ENCODE measurements at places on chromosomes 12 and 14.

- DNase-seq = no peak
These were observed 1.3 kb upstream of the TAS2R14 start for GRCh38 chr12:10940389-10940788.

DNA sequence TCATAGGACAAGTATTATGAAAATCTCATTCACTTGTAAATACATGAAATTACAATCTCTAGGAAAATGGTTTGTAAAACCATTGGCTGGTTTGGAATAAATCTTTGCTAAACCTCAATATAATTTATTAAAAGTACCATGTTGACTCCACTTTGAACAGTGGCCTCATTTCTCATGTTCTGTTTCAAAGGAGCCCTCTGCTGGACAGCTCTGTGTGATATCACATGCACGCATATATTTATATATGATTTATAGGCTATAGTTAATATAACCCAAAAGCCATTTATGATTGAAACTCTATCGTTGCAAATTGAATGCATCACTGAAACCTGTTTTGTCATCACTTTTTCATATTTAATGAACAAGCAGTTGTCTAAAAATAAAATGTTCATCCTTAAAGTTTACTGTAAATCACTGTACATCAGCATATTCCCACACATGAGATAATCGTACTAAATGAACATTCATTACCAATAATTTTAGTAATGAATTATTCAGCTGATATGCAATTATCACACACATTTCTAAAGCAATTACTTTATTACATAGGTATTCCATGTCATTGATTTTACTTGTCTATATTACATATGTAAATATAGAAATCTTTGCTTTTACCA is 493.8 kb downstream of the NPAS3 start:
- DNase-seq = peak; percentile 47

GRCh38 chr12:89893972-89894706 is 185.5 kb upstream of the ATP2B1 start:
- peak; percentile 8 for DNase-seq

- no peak for DNase-seq
These were observed 49.5 kb upstream of the RTRAF start for GRCh38 chr14:51939755-51940301.

GRCh38 chr12:104177663-104178501 is 37.7 kb upstream of the TXNRD1 start:
- peak; percentile 82 for DNase-seq

- DNase-seq = no peak
These were observed 11.3 kb downstream of the ERG28 start for GRCh38 chr14:75649337-75649736.

GRCh38 chr12:108515916-108516315 is 839 bp downstream of the FICD start:
- no peak for DNase-seq

DNA sequence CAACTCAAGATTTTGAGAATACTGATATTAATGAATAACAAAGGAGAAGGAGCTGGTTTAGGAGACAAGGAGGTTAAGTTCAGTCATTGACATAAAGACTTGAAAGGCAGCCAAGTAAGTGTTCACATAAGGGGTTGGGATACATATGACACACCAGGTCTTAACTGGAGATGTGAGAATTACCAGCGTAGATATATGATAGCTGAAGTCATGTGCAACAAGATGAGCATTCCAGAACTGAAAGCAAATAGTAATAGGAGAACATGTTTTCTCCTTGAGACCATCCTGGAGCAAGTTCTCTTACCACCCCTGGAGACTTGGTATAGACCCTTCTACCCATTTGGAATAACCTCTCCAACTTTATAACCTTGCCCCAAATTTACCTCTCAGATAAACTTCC is 43.3 kb upstream of the NPFF start:
- no peak for DNase-seq

GRCh38 chr14:105207996-105208737 is 27.1 kb upstream of the NUDT14 start:
- no peak for DNase-seq
